ENCODE measurements at places on chromosomes 3 and 15.

DNA sequence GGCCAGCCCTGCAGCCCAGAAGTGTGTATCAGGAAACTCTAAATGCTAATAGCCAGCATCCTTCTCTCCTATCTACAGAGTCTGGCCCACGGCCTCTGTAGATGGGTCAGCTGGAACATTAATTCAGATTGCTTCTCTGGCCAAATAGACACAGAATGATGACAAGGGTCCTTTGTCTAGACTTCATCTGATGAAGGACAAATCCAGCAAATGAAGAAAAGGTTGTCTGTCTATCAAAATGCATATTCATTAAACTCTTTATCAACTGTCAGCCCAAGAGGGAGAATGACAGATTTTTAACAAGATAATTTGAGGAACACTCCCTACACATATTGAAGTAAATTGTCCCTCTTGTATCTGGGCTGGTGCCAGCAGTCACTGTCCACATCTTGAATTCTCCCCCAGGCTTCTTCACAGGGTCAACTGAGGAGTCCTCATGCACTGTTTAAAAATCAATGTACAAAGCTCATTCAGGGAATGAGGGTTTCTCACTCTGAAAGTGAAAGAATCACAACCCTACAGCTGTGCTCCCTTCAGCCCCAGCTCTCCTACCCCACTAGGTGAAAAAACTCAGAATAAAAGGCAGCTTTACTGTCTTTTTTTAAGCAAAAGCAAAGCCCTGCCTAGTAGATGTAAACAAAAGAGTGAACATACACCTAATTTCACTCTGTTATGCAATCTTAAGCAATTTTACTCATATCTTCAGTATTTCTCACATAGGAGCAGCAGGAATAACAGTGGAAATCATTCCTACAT, 507.7 kb downstream of the IGSF11 start:
- no peak for DNase-seq

GRCh38 chr3:63809607-63810006, 9.5 kb upstream of the C3orf49 start:
- DNase-seq, result no peak

GRCh38 chr15:47787875-47788274, 70.6 kb downstream of the SEMA6D start:
- DNase-seq, result no peak

DNA sequence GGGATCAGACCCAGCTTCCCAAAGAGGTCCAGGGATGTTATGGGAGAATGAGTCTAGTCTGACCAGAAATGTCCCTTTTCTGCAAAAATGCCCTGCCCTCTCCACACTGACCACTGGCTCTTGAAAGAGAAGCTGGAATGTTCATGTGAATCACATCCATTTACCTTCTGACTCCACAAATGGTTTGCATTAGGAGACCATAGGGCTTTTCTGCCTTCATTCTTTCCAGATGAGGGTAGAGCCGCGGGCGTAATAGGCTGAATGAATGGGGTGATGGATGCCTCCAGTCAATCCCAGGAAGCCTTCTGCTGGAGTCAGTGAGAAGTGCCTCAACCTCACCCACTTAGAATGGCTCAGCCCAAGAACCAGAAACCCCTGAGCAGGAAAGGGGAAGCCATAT, 47.2 kb upstream of the IREB2 start:
- DNase-seq, result no peak

- peak; percentile 12 for DNase-seq
Observed at GRCh38 chr3:152071924-152072323, 196.8 kb upstream of the MBNL1 start.

- DNase-seq, result no peak
Observed at GRCh38 chr3:113057117-113057516, 66.3 kb downstream of the GTPBP8 start.

DNA sequence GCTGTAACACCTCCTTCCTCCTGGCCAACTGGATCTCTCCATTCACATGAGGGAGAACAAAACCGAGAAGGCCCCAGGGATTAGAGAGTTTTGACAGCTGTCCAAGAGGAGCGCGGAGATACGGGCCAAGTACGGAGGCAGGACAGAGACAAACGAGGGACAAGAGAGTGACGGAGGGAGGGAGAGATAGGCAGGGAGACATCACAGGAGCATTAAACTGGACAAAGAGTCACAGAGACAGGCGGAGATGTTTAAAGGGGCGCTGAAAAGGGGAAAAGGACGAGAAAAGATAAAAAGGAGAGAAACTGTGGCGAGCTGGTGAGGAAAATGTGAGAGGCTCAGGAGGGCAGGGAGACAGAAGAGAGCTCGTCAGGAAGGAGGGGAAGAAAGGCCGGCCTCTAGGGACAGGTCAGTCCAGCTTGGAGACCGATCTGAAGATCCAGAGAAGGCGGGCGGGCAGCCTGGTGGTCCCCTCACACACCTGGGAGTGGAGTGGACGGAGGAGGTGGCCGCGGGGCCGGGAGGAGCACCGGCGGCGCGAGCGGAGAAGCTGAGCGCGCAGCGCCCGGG, 40.5 kb upstream of the ROPN1 start:
- peak; percentile 48 for DNase-seq

- DNase-seq, result no peak
Observed at GRCh38 chr3:173938616-173939015, 541.1 kb downstream of the NLGN1 start.

DNA sequence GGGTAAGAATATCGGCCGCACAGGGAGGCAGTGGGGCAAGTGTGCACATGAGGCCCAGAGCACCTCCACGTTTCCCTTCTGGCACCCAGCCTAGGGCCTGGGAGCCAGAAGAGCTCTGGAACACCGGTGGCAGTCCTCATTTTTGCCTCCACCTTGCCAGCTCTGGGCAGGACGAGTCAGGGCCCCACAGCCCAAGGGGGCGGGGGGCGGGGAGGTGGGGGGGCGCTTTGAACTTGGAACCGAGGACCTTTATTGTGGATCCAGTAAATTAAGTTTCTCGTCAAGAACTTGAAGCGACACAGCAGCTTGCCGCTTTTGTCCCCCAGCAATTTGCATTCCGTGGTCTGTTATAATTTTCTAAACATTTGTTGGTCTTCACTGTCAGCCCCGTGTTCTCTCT, 66.8 kb downstream of the SLC6A11 start:
- no peak for DNase-seq

DNA sequence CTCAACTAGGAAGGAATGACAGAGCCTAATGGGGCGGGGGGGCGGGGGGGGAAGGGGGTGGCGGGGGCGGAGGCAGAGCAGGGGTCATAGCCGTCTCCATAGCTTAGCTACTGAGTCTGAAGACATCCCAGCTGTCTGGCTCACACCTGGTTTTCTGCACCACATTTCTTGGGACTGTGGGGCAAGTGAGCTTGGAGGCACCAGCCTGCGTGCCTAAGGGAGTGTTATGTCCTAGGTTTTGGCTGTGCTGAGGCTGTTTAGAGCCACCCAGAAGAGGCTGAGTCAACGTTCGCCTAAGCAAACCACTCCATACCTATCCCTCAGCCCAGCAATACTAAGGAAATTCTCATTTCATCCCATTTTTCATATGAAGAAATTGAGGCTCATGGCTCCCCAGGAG, 1.4 kb downstream of the IL17RD start:
- no peak for DNase-seq

DNA sequence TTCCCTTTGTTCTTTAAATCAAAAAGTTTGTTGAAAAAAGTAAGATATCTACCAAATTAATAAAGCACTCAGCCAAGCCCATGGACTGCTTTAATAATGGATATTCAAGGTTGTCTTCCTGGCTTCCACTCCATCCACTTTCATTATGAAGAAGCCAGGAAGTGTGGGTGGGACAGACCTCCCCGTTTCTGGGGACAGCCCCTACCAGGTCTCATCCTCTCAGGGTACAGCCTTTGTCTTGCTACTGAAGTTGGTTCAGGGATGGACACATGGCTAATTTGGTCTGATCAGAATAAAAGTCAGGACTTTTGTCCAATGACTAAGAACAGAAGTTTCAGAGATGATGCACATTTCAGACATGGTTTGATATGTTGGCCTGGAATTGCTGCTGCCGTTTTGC, 32.6 kb downstream of the CCNB2 start:
- no peak for DNase-seq

DNA sequence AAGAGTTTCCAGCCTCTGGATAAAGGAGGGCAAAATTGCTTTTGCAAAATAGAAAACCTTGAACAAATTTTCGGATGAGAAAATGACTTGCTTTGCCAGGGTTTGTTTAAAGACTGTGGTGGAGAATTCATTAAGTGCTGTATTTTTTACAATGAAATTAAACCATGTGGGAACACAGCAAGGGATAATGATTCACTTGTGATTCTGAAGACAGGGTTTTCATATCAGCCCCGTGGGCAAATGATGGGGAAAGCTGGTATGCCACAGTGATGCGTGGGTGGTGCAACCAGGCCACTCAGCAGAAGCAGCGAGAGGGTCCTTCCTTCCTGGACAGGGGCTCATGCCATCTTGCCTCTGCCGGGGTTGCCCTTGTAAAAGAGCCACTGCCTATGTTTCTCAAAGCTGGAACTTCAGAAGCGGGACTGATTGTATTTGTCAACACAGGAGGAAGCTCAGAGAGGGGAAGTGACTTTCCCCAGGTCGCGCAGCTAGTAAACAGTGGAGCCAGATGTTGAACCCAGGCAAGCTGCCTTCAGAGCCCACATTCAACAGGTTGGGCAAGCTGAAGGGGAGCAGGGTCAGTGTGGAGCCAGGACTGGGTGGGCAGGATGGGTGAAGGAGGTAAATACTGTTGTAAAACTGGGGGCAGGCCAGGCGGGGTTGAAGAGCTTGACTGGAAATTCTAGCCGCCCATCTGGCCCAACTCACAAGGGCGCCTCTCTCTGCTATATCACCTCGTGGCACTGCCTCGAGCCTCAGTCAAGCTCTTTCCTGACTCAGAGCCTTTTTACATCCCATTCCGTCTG, 79.1 kb downstream of the TOP2B start:
- DNase-seq, result no peak

GRCh38 chr15:51079226-51079625, 15.5 kb downstream of the TNFAIP8L3 start:
- DNase-seq, result no peak

GRCh38 chr3:49792371-49793150, 6.2 kb upstream of the IP6K1 start:
- no peak for DNase-seq

DNA sequence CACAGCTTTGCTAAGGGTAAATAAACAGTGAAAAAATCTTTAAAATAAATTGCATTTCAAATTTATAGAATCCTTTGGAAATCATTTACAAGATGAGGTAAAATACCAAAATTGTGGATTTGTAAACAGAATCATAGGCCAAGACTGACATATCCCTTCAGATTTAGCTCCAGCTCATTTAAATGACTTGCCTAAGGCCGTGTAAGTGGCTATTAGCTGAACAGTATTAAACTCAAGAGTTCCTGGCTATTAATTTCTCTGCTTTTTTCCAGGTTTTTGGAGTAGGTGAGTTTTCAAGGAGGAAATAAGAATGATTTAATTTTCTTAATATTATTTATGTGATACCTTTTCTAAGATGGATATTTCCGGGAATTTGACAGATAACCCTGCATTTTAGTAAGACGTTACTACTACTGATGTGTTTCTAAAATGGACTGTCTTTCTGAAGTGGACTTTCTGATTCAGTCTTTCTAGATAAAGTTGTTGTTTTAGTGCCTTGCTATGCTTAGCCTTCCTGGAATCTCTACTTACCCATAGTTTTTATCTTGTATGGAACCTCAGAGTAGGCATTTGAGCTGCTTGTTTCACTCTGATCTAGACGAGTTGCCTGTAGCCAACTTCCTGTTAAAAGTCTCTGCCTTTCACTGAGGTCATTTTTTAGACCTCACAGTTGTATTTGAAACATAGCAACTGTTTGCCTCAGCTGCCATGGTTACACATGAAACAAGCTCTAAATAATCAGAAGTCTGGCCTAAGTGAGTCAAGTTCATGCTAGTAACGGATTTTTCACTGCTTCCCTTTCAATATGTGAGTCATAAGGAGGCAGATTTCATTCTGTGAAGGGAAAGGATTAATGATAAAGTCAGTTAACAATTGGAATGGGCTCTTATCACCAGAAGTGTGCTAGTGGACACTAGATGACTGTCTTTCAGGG, 127.0 kb downstream of the KLHL25 start:
- DNase-seq, result peak; percentile 96

- no peak for DNase-seq
Observed at GRCh38 chr15:39270934-39271333, 309.9 kb upstream of the THBS1 start.

DNA sequence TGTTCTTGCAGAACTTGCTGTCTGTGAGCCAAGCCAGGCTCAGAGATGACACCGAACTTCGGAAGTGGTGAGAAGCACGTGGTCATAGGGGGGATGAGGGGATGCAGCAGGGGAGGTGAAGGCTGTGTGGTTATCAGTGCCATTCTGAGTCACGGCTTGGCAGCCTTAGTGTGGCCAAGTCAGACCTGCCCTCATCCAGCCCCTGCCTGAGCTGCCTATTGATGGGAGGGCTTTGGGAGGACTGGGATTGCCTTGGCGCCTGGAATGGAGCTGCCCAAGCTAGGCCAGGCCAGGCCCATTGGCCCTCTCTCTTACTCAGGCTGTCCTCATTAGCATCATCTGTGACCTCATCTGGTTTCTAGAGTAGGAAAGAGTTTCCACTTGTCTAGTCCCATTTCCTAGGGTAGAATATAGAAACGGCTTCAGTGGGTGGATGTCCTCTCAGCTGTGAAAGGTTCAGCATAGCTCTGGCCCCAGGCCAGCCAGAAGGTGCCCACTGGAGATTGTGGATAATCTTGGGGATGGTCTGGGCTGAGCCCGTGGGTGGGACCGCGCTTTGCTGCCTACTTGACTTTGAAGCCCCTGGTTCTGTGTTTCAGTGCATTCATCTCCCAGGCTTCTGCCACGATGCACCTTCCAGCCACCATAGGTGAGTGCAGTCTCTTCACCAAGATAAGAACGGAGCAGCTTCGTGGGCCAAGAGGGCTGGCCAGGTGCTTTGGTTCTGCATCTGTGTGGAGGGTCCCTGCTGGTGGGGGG, 7.2 kb downstream of the FAH start:
- no peak for DNase-seq

DNA sequence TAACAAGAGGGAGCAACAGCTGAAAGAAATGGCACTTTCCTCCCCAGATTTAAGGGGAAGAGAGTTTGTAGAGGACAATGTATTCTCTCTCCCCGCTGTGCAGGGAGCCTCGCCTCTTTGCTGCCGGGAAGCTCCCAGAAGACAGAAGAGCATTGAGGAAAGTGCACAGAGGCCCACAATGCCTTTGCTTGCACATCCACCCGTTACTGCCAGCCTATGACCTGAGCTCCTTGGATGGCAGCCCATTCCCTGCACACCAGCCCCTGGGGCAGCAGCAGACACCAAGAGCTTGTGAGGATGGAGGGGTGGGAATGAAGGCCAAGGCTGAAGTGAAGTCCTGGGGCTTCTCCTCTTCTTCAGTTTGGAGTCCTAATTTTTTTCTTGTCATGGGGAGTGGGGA, 67.0 kb downstream of the CLDN11 start:
- DNase-seq, result no peak
